Stimulated activated CD4-positive, alpha-beta T cell treated with anti-CD3 and anti-CD28 coated beads, TNF-alpha, amount 100 ng/mL, for 4 hours (primary cell): ENCODE measurements at places on chromosomes 6 and 20.

DNA sequence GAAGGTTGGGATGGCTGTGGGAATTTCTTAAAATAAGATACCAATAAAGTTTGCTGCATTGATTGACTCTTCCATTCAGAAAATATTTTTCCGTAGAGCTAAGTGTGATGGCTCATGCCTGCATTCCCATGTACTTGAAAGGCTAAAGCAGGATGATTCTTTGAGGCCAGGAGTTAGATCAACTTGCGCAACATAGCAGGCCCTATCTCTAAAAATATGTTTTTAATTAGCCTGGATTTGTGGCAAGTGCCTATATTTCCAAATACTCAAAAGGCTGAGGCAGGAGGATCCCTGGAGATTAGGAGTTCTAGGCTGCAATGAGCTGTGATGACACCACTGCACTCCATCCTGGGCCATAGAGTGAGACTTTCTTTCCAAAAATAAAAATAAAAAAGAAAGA, 431.2 kb upstream of the PTCHD4 start:
- no peak for DNase-seq

GRCh38 chr6:94494500-94494899, 1075.1 kb upstream of the EPHA7 start:
- DNase-seq = no peak

- DNase-seq = peak; percentile 52
These were observed 212.9 kb upstream of the ARID1B start for GRCh38 chr6:156564127-156564806.

GRCh38 chr20:3727401-3728021, 5.0 kb upstream of the HSPA12B start:
- no peak for DNase-seq

GRCh38 chr6:160427312-160428068, 79.3 kb downstream of the SLC22A3 start:
- DNase-seq = no peak

GRCh38 chr6:15352845-15353244, 107.0 kb downstream of the JARID2 start:
- no peak for DNase-seq

- DNase-seq = no peak
These were observed 735.7 kb upstream of the HS3ST5 start for GRCh38 chr6:115078555-115078954.

DNA sequence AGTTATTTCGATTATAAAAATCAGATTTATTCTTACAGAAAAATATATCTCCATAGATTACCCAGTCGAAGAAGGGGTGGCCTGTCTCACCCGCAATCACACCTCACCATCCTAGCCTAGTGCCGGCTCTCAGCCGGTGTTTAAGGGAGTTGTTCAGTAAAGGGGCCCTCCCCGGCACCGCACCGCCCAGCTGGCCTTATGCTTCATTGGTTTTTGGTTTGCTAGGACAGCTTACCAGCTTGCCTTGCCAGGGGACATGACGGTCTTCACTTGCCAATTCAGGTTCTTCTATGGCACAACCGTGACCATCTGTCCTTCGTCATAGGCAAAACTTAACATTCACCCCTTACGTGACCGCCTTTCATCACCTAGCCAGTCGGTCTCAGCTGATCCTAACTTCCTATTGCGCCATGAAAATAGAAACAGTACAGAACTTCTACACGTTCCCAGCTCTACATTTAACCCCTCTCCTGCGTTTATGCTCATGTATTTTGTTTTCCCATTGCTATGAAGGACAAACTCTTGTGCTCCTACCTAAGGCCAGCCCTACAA, 44.7 kb upstream of the SLC22A16 start:
- DNase-seq = no peak

GRCh38 chr6:7050872-7051779, 56.6 kb upstream of the RREB1 start:
- no peak for DNase-seq

GRCh38 chr6:158939255-158940159, 60.5 kb downstream of the RSPH3 start:
- no peak for DNase-seq
